Peyer's patch (tissue), 4 donors: ENCODE measurements at places on chromosomes 7 and 10. TPM values are rescaled to one million over a fixed set of nuclear protein-coding genes. Genes with fewer than 3 reads are reported as not detected.

DNA sequence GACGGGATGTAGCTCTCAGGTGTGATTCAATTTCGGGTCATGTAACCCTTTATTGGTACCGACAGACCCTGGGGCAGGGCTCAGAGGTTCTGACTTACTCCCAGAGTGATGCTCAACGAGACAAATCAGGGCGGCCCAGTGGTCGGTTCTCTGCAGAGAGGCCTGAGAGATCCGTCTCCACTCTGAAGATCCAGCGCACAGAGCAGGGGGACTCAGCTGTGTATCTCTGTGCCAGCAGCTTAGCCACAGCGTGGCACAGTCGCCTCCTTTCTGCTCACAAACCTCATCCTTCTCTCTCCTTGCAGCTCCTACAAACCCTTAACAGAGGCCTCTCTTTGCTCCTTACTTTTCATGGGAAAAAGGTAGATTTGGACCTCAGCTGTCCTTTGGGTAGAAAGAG, 197.5 kb upstream of the PRSS58 start:
- H3K4me1 ChIP-seq: no peaks in the 10 kb centered on the region
- DNase-seq: no peak
- H3K27me3 ChIP-seq: no peaks in the 10 kb centered on the region
- no peak overlapping the region for H3K4me3 ChIP-seq

- H3K4me1 ChIP-seq: peaks cover 7% of the 10 kb centered on the region
- H3K36me3 ChIP-seq: no peaks in the 10 kb centered on the region
- H3K27me3 ChIP-seq: no peaks in the 10 kb centered on the region
- no peak for DNase-seq
Measured at GRCh38 chr7:42189535-42189934, 47.5 kb downstream of the GLI3 start.

- DNase-seq: no peak
- no peak overlapping the region for H3K27ac ChIP-seq
- H3K4me3 ChIP-seq: no peak overlapping the region
- H3K36me3 ChIP-seq: no peaks in the 10 kb centered on the region
- no peaks in the 10 kb centered on the region for H3K4me1 ChIP-seq
- H3K27me3 ChIP-seq: no peaks in the 10 kb centered on the region
Measured at GRCh38 chr10:76301211-76301610, 869.8 kb downstream of the LRMDA start.

- H3K36me3 ChIP-seq: no peaks in the 10 kb centered on the region
- no peak for DNase-seq
- H3K4me3 ChIP-seq: no peak overlapping the region
Measured at GRCh38 chr7:156764016-156764669, 123.6 kb downstream of the RNF32 start.

- DNase-seq: no peak
- no peaks in the 10 kb centered on the region for H3K36me3 ChIP-seq
- no peak overlapping the region for H3K27ac ChIP-seq
Measured at GRCh38 chr7:151790095-151790829, 86.7 kb downstream of the PRKAG2 start.

GRCh38 chr7:132805766-132806165, 229.5 kb upstream of the PLXNA4 start:
- H3K27ac ChIP-seq: no peak overlapping the region
- no peak for DNase-seq
- H3K36me3 ChIP-seq: no peaks in the 10 kb centered on the region
- H3K4me3 ChIP-seq: no peak overlapping the region

GRCh38 chr7:99707096-99707495, 27.3 kb upstream of the CYP3A5 start:
- no peaks in the 10 kb centered on the region for H3K27me3 ChIP-seq
- H3K4me1 ChIP-seq: no peaks in the 10 kb centered on the region
- no peaks in the 10 kb centered on the region for H3K36me3 ChIP-seq
- H3K4me3 ChIP-seq: no peak overlapping the region
- H3K27ac ChIP-seq: no peak overlapping the region

DNA sequence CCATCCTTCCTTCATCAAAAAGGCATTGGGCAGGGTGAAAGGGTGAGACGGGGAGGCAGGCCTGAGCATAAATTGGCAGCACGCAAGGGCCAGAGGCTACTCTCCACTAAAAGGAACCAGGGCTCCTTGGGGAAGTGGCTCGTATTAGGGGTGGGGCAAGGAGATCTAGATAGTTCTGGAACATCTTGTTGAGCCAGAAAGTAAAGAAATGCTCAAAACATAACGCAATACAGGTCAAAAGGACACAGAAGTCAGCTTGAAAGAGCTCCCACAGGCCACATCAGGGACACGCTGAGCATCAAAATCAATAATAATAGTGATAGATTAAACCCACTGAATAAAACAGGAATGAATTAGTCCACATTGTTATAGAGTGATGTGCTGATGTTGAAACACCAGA, 203.1 kb downstream of the ELMO1 start:
- no peaks in the 10 kb centered on the region for H3K27me3 ChIP-seq
- no peaks in the 10 kb centered on the region for H3K36me3 ChIP-seq
- no peak for DNase-seq

GRCh38 chr7:50405221-50405620, 44.9 kb downstream of the FIGNL1 start:
- H3K36me3 ChIP-seq: no peaks in the 10 kb centered on the region
- H3K27ac ChIP-seq: no peak overlapping the region
- no peaks in the 10 kb centered on the region for H3K4me1 ChIP-seq
- H3K4me3 ChIP-seq: no peak overlapping the region

DNA sequence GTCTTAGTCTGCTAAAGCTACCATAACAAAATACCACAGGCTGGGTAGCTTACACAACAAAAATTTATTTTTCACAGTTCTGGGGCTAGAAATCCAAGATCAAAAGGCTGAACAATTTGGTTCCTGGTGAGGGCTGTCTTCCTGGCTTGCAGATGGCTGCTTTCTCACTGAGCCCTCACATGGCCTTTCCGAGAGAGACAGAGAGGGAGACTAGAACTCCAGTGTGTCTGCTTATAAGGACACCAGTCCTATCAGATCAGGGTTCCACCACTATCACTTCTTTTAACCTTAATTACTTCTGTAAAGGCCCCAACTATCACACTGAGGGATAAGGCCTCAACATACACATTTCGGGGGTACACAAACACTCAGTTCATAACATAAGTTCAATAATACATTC, 527.4 kb upstream of the VSTM2A start:
- no peak for DNase-seq
- H3K4me1 ChIP-seq: no peaks in the 10 kb centered on the region
- no peak overlapping the region for H3K27ac ChIP-seq

DNA sequence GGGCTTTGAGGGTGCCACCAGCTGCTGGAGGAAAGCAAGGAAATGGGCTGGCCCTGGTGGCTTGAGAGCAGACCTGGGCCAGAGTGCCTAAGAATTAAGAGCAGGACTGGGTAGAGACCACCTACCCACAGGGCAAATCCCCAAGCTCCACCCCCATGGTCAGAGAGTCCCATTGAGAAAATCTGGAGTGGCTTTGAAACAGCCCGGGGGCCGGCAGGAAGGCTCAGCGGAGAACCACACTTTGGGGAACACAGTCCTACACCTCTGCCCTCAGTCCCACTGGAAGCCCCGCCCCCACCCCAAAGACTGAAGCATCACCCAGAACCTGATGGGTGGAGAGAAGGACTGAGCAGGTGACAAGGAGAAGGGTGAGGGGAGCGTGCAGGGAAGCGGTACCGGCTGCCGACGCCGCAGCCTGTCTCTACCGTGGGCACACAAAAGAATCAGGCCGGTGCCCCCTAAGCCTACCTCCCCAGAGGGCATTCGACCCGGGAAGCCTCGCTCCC, 3.6 kb downstream of the SMARCD3 start:
- peaks cover 41% of the 10 kb centered on the region for H3K4me1 ChIP-seq
- DNase-seq: no peak
- H3K27me3 ChIP-seq: no peaks in the 10 kb centered on the region
- no peak overlapping the region for H3K27ac ChIP-seq
- no peaks in the 10 kb centered on the region for H3K36me3 ChIP-seq
- H3K4me3 ChIP-seq: peak overlapping the region; percentile 14

DNA sequence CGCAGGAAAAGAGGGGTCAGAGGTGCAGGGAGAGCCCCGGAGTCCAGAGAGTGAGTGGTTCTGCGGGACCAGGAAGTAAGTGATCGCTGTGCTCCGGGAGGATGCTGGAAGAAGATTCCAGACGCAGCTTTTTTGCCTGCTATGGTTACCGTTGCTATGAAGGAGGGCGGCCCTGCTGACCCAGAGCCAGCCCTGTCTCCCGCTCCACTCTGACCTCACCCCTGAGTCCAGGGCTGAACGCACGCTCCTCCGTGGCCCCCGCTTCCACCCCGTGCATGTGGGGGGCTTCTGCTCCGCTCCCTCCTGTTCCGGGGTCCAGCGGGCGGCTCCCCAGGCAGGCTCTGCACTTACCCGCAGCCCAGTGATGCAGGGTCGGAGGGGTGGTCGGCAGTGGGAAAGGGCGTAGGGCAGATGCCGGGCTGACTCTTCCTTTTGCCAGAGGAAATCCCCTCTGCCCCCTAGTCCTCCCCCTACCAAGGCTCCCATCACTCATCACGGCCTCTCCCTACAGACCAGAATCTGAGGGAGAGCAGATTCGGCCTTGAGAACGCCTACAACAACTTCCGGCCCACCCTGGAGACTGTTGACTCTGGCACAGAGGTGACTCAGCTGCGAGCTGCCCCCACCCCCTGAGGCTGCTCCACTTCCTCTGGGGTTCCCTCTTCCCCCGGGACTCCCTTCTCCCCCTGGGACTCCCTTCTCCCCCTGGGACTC, 2.7 kb upstream of the MUC17 start:
- H3K27me3 ChIP-seq: no peaks in the 10 kb centered on the region
- peak; percentile 94 for DNase-seq
- H3K36me3 ChIP-seq: peaks cover 4% of the 10 kb centered on the region
- H3K4me3 ChIP-seq: peak overlapping the region; percentile 58
- H3K4me1 ChIP-seq: peaks cover 5% of the 10 kb centered on the region

GRCh38 chr7:129100827-129101166, 43.7 kb upstream of the TSPAN33 start:
- peak overlapping the region; percentile 17 for H3K27ac ChIP-seq
- H3K27me3 ChIP-seq: no peaks in the 10 kb centered on the region
- no peaks in the 10 kb centered on the region for H3K36me3 ChIP-seq
- no peak overlapping the region for H3K4me3 ChIP-seq
- no peak for DNase-seq
- peaks cover 36% of the 10 kb centered on the region for H3K4me1 ChIP-seq

DNA sequence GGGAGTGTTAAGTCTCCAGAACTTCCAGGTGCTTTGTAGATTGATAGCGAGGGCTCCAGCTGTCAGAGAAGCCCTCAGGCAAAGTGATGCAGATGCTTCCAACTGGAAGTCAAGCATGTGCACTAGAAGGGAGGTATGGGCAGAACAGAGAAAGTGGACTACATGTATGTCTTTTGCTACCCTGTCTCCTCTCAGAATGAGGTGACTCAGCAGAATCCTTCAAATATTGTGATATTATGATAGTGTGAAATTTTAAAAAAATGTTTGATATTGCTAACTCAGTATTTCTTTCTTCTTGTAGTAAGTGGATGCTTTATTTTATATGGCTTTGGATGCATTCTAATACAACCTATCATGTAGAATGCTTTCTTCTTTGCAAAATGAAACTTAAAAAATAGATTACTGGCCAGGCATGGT, 138.9 kb upstream of the SVIL start:
- no peak overlapping the region for H3K4me3 ChIP-seq
- DNase-seq: no peak

DNA sequence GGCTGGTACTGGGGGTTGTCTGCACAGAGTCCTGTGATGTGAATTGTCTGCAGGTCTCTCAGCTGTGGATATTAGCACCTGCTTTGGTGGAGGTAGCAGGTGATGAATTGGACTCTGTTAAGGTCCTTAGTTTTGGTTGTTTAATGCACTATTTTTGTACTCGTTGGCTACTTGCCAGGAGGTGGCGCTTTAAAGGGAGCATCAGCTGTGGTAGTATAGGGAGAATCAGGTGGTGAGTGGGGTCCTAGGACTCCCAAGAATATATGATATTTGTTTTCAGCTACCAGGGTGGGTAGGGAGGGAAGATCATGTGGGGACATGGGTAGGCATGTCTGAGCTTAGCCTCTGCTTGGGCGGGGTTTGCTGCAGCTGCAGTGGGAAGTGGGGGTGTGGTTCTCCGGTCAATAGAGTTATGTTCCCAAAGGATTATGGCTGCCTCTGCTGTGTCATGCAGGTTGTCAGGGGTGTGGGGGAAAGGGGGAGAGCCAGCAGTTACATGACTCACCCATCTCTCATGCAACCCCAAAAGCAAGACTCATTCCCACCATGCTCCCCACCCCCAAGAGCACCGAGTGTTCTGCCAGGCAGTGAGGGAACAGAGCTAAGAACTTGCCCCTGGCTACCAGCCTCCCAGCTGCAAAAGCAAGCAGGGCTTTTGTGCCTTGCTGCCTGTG, 53.7 kb upstream of the ZNF273 start:
- no peaks in the 10 kb centered on the region for H3K27me3 ChIP-seq
- no peak overlapping the region for H3K27ac ChIP-seq
- no peak overlapping the region for H3K4me3 ChIP-seq
- H3K36me3 ChIP-seq: no peaks in the 10 kb centered on the region
- no peaks in the 10 kb centered on the region for H3K4me1 ChIP-seq
- DNase-seq: no peak

GRCh38 chr10:30738416-30738815, 108.9 kb upstream of the LYZL2 start:
- DNase-seq: no peak
- H3K27me3 ChIP-seq: no peaks in the 10 kb centered on the region
- no peak overlapping the region for H3K27ac ChIP-seq
- no peaks in the 10 kb centered on the region for H3K4me1 ChIP-seq
- H3K36me3 ChIP-seq: no peaks in the 10 kb centered on the region
- no peak overlapping the region for H3K4me3 ChIP-seq

DNA sequence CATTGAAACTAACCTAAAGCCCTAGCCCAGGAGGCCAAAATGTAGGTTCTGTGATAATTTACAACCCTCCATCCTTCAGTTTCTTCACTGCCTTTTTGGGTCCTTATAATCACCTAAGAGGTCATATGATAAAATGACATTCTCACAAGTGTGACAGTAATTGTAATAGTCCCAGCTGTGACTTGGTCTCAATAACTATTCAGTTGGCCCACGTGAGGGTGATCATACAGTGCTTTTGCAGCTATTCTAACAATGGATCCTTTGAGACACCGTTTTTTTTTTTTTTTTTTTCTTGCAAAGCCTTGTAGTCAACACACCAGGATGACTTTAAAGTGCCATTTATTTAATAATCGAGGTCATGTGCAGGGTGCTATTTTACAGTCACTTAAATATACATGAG, 760.0 kb downstream of the PHTF2 start:
- no peak for DNase-seq
- no peaks in the 10 kb centered on the region for H3K27me3 ChIP-seq
- H3K36me3 ChIP-seq: no peaks in the 10 kb centered on the region
- H3K27ac ChIP-seq: no peak overlapping the region
- no peaks in the 10 kb centered on the region for H3K4me1 ChIP-seq
- no peak overlapping the region for H3K4me3 ChIP-seq

DNA sequence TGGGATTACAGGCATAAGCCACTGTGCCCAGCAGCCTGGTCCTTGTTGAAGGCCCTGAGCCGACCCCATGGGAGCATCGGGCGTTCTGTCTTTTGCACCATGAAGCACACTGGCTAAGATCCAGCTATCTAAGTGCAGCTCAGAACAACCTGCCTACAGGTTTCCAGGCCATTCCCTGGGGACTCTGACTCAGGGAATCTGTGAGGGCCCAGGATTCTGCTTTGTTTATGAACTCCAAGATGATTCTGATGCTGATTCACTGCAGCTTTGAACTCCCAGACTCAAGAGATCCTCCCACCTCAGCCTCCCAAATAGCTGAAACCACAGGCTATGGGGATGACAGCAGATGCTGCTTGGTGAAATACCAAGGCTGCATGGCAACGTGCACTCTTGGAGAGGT, 30.2 kb downstream of the NPTX2 start:
- no peaks in the 10 kb centered on the region for H3K36me3 ChIP-seq
- no peak overlapping the region for H3K27ac ChIP-seq
- H3K4me1 ChIP-seq: no peaks in the 10 kb centered on the region
- H3K4me3 ChIP-seq: no peak overlapping the region
- H3K27me3 ChIP-seq: no peaks in the 10 kb centered on the region
- no peak for DNase-seq

Gene PRSS1
- not detected for total RNA-seq

Gene NPY4R
- total RNA-seq: 1.9 TPM

Gene SYNPO2L
- total RNA-seq: not detected

Gene LMOD2
- not detected for total RNA-seq

Gene UBE2H
- 44.5 TPM for total RNA-seq
